ENCODE measurements at places on chromosomes 16 and 17.

DNA sequence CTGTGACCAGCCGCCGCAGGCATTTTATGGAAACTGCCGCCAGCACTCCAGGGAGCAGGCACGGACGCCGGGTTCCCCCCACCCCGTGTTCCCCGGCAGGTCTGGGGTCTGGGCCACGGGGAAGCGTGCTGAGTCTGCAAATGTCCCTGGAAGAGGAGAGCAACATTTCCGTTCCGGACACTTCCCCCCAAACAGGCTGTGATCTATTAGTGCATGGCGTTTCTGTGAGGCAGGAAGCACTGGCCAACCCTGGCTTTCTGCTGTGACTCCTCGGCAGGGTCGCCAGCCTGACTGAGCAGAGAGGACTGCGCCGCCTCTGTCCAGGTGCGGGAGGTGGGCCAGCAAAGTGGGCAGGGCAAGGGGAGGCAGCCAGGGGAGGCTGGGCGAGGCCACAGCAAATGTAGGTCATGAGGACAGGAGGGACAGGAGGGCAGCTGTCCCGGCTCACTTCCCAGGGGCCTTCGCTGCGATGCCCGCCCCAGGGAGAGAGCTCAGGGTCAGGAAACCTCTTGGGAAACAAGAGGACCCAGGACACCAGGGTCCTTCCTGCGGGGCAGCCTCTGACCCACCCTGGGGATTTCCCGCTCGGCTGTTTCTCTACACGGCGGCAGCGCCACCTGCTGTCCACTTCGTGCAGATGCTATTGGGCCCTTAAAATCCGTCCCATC, 9.5 kb downstream of the FOXF1 start:
- peak; percentile 81 for DNase-seq

DNA sequence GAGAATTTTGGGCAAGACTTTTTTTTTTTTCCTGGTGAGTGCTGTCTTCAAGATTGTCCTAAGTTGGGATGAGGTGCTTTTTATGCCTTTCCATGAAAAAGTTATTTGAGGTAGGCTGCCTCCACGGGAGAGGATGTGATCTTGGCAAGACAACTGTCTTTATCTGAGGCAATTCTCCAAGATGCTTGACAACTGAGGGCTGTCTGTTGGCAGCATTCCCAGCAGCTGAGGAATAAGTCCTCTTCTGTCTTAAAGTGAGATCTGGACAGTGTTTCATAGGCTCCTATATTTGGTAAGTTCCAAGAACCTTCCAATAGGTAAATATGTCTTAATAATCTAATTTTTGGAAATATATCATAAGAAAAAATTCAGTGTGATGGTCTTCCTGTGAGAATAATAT, 662.0 kb downstream of the CDH11 start:
- DNase-seq: no peak

- no peak for DNase-seq
Observed at GRCh38 chr17:44501866-44502375, 1.3 kb downstream of the GPATCH8 start.

- DNase-seq: no peak
Observed at GRCh38 chr16:71807905-71808592, 585 bp downstream of the AP1G1 start.

DNA sequence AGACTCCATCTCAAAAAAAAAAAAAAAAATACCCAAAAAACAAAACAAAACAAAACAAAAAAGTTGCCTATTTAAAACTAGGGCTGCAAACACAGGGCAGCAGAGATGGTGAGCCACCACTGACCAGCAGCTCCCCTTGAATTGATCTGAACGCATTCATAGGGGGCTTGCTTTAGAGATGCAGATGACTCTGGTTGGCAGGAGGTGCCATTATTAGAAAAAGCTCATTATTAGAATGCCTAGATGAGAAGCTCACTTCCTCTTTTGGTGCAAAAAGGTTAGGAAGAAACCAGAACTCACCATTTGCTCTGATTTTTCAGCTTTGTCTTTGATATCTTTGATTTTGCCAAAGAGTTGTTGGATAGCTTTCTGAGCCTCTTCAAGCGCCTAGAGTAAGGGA, 53.1 kb downstream of the VPS53 start:
- DNase-seq: no peak

- DNase-seq: peak; percentile 79
Observed at GRCh38 chr17:76481071-76481655, 13.8 kb downstream of the AANAT start.

DNA sequence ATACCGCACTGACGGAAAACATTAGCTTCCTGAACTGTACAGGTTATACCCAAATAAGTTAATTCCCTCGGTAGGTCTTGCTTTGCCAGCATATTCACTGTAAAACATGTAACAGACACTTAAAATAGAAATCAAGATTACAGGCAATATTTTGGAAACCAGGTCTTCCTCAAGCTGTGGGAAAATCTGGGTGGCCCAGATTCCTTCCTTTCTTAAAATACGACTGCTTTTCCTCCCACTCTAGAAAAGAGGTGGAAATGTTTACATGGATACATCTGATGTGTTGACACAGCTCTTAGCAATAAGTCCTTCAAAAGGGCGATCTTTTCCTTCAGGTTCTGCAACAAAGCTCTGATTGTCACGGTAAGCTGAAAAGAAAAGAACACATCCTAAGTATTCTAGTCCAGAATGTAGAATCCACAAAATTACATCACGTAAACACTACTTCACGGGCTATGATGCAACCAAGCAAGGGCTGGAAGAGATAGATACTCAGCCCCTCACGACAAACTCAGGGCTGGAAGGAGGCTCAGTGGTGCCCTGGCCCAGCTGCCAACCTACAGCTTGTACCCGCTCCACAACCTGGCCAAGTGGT, 18.4 kb downstream of the STX8 start:
- DNase-seq: no peak

DNA sequence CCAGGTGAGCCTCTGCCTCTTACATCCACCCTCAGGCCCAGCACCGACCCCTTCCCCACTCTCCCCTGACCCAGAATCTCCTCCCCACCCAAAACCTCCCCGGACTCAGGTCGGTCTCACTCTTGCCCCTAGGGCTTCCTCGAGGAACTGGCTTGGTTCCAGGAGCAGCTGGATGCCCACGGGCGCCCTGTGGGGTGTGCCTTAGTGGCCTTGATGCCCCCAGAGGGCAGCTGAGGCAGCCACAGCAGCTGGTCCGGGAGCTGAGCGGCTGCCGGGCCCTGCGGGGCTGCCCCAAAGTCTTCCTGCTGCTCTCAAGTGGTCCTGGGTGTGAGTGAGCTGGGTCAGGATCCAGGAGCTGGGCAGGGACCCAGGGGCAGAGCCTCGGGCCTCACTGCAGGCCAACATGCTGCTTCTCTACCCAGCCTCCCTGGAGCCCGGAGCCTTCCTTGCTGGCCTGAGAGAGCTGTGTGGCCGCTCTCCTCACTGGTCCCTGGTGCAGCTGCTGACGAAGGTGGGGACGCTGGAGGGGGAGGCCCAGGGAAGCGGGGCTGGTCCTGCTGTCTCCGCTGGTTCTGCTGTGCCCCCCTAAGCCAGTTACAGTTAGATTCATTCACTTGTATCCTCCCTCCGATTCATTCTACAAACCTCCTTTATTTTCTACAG, 9.6 kb downstream of the ZNF213 start:
- DNase-seq: no peak

- peak; percentile 44 for DNase-seq
Observed at GRCh38 chr17:57724026-57724728, 20.9 kb downstream of the CCDC182 start.

DNA sequence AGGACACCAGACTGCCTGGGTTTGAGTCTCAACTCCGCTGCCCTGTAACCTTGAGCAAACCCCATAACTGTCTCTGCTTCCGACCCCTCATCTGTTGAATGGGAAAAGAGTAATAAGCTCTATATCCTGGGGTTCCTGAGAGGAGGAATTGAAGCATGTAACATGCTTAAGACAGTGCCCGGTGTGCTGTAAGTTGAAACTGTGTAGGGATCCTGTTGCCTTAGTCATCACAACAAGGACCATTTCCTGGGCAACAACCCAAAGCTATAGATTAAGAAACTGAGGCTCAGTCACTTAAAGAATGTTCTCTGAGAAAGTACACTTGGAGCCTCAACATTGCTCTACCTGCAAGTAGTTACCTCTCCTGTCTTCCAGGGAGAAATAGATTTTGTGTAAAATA, 23.0 kb downstream of the CDH13 start:
- DNase-seq: no peak

- DNase-seq: no peak
Observed at GRCh38 chr16:4850211-4850610, 2.9 kb downstream of the UBN1 start.

GRCh38 chr16:5042574-5043171, 8.9 kb upstream of the NAGPA start:
- no peak for DNase-seq

DNA sequence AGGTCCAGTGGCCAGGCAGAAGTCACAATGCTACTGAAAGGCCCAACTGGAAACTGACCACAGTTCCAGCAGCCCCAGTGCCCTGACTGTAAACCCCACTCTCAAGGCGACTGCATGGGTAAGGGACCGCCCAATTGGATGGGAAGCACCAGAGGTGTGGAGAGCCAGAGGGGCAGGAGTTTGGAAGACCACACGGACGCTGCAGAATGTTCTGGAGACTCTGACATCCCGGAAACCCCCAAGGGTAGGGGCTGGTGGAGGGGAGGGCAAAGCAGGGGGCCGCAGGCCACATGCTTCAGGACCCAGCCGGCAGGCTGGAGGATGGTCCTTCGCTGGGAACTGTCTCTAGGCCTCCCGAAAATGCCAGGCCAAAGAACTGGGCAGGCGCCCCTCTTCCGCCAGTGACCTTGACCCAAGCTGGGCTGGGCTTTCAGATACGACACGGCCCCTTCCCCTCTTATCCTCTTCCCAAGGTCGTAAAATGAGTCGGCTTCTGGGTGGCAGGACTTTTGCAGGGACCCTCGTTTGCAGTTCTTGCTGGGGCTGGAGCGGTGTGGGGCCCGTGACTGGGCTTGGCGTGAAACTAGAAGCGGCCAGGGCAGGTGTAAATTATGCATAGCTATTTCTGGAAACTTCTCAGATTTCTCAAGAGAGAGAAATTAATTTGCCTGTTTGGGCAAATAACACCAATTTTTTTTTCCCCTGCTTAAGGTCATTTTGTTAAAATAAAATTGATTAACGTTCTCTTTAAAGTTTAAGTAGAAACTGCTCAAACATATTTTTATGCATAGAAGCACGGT, 110.2 kb downstream of the C16orf78 start:
- DNase-seq: no peak

DNA sequence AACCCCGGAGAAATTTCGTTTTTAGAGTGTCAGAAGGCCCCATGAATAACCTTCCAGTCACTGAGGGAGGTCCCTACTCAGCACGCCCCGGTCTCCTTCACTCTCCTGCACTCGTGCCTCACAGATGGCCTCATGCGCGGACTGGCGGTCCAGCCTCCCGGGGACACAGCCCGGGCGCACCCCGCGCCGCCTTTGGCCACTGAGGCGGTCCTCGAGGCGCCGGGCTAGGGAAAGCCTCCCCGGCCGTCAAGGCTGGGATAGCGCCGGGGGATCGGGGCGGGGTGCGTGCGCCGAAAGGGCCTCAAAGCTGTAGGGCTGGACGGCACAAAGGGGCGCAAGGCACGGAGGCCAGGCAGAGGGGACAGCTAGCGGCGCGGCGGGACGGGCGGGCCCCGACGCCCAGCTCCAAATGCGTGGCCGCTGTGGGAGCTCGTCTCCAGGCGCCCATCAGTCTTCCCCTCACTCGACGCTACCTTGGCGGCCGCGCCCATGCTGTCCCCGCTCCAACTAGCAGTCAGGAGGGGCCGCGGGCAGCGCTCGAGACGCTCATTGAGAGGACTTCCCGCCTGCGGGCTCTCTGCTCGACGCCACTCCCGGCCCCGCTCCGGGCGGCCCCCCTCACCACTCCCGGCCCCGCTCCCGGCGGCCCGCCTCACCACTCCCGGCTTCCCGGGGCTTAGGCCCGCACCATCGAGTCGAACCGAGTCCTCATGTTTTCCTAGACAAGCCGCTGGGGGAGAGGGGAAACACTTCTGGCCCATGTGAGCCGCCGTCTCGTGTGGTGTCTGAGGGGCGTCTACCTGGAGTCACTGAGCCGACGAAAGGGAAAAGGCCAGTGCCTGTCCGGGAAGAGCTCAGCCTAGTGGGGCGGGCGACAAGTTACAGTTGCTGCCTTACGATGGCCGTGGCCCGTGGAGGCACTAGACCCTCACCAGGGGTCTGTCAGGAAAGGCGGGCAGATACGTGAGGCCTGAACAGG, at the start of gene USP6:
Gene USP6 (plus strand): TSS at position 360 of the 979 bp plus-strand sequence. CDS start 14,336 bp downstream, outside the sequence.
- no peak for DNase-seq

- no peak for DNase-seq
Observed at GRCh38 chr16:24943471-24943870, 71.7 kb downstream of the ARHGAP17 start.

- no peak for DNase-seq
Observed at GRCh38 chr16:23014592-23014991, 134.7 kb downstream of the USP31 start.

DNA sequence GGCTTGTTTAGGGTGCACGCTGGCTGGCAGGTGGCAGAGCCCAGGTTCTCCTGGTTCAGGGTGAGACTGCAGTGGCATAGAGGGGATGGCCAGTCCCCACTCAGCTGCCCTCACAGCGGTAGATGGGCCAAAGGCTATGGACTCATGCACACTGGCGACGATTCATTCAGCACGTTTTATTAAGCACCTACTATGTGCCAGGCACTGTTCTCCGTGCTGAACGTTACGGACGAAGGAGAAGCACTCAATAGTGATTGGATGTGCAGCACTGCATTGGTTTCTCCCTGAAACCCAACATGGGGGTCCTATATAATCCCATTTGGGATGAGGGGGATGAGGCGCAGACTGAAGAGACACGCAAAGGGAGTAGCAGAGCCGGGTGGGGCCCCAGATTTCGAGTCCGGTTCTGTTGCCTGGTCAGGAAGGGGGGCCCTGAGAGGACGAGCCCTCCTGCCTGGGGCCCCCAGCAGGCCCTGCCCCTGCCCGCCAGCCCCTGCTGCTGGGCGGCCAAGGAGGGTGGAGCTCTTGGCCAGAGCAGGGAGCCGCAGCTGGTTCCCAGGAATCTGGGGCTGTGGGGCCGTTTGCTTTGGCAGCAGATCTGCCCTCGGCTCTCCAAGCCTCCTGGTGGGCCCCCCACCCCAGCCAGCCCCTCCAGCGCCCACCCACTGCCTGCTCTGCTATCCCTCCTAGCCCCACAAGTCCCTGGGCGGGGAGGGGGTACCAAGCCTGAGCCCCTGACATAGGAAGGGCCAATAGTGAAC, 8.8 kb downstream of the GLIS2 start:
- DNase-seq: no peak

DNA sequence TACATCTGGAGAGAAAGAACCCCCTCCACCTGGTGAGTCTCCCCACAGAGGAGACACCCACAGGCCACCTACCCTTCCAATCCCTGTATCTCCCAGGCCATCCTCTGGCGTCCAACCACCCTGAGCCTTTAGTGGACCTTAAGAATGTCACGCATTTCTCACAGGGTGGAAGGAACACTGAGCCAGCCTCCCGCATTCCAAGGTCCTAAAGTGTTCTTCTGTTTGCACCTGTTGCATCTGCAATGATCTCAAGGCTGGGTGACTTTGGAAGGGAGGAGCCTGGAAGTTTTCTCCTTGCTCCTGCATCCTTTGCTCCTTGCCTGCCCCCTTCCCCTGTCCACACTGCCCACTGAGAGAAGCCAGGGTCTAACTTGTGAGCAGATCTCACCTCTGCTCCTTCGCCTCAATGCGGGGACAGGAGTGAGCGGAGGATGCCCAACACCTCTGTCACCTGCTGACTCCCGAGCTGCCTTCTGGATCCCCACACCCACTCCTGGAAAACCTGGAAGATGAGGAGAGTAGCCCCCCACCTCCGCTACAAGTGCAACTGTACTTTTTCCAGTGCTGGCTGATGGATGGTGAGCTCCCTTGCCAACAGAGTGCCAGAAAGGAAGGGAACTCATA, 3.7 kb downstream of the CHST5 start:
- DNase-seq: no peak

GRCh38 chr17:31688701-31689100, 170.3 kb downstream of the COPRS start:
- DNase-seq: no peak

All from upper lobe of left lung (tissue), 6 donors.